ENCODE measurements at places on chromosomes 13 and 19.
A peak's percentile ranks its signal among the peaks of the same experiment; 100 is the strongest.

DNA sequence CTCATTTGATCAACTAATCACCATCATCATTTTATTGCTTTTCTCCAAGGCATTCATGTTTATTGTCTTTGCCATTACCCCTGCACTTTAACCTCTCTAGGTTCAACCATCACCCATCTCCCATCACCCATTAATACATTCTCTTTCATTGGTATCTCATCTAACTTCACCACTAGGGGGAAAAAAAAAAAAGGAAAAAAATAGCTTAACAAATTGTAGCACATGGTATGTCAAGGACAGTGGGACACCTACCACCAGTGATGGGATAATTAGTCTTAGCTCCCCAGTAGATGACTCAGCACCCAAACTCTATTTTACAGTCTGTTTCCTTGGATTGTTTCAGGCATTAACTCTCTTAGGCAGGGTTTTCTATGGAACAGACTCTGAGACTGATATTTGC is 1770.2 kb upstream of the MIR17HG start:
- DNase-seq: no peak

GRCh38 chr19:52735734-52736133 is 890 bp upstream of the ZNF611 start:
- DNase-seq: no peak

- no peak for DNase-seq
Measured at GRCh38 chr19:42473686-42474085, 30.9 kb upstream of the CXCL17 start.

GRCh38 chr13:93147298-93147645 is 79.3 kb upstream of the GPC6 start:
- DNase-seq: no peak

- no peak for DNase-seq
Measured at GRCh38 chr19:54905803-54906511, at the start of gene NCR1. NCR1 (plus strand) TSS chr19:54906148; CDS start chr19:54906188, 40 bp downstream.

DNA sequence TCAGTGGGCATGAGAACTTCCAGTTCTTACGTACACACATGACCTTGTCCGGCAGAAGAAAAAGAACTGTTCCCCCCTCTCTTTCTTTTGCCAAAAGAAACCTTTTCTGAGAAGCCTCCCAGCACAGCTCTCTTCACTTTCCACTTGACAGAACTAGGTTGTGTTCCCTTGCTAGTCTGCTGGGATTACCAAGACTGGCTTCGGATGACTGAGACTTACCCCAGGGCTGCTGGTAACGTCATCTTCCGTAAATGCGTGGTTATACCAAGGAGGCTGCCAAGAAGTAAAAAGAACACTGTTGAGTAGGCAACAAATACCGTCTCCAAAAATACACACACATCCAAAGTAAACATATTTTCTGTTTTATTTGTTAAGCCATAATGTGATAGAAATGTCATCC is 908.2 kb downstream of the EFNB2 start:
- DNase-seq: no peak

- no peak for DNase-seq
Measured at GRCh38 chr13:101401196-101401595, 15.1 kb downstream of the NALCN start.

DNA sequence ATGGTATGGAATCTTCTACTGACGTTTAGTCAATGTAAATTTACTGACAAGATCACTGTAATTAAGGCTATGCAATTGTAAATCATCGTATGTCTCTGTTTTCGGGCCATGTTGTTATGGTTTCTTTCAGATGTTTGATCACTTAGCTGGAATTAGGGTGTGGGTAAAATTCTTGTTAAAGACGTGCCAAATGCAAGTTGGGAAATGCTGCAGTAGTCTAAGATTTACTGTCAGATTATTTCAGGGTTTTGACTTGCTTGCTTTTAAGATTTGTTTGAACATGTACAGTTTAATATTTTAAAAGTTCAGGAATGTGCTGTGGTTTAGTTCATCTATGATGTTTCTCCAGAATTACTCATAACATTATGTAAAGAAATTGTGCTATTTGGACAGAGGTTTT is 10.8 kb downstream of the NDFIP2 start:
- DNase-seq: peak; percentile 60

DNA sequence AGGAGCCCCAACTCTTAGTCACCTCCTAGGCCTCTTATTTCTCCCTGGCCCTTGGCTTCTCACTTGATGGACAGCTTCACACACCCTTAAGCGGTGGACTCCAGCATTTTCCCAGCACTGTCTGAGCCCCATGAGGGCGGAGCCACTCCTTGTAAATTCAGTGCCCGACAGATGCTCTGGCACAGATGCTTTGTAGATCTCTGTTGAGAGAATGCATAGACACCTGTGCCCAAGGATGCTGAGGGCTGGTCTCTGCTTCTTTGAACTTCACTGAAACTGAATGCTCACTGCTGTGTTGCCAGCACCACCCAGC is 3.3 kb downstream of the SYCN start:
- no peak for DNase-seq

GRCh38 chr13:26441476-26441875 is 116.0 kb upstream of the WASF3 start:
- DNase-seq: no peak

DNA sequence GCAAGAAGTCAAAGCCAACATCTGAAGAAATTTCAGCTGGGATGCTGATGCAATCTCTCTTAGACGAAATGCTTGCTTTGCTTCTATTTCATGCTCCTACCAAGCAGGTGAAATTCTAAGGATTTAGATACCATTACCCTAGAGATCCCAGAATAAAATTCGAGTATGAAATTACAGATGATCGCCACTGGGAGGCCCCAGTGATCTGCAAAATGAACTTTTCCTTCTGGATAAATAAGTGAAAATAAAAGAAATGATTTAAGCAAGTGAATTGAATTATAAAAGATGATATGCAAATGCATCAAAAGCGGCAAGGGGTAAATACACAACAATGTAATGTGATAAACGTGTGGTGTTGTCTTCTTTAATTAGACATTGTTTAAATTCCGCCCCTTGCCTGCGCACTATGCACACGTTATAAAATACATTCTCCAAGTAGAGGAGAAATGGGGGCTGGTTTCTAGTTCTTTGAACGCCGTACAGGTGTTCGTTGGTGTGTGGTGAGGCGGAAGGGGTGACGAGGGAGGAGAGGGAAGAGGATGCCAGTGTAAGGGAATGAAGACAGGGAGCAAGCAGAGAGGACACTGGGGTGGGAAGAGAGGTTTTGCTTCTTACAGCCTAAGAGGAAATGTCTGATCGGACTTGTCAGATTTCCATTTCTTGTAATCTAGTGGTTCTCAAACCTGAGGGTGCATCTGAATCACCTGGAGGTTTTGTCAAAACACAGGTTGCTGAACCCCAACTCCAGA is 58.0 kb downstream of the ERCC5 start:
- DNase-seq: no peak

DNA sequence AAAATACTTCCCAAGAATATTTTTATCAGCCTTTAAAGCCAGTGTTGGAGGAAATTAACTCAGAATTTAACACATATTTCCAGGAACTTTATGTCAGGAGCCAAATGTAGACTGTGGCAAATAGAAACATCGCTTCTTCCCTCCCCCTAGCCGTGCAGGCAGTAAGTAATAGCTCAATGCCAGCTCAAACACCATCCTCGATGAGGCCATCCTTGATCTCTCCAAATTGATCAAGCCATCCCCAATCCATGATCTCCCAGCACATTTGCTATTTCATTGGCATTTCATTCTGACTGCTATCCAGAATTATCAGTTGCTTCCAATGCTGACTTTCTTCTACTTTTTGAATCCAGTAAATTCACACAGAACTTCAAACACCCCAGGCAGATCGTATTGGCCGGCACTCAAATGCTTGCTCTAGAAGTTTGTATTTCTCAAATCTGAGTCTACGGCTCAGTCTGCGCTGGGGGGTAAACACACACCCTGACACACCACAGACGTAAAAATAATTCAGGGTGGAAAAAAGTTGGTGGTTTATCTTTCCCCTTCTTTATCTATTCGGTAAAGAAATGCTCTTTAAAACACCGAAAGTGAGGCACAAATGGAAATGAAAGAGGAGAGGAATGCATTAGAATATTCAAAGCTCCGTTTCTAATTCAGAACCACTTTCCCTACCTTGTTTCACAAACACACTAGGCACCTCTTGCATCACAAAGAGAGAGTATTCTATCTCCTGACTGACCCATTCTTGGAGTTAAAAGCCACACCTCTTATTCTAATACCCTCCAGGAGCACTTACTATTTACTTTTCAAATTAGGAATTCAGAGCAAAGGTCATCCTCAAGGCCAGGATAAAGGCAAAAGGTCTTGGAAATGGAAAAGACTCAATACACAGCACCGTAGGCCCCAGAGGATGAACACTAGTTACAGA is 991 bp downstream of the OBI1 start:
- no peak for DNase-seq

GRCh38 chr19:46887240-46887782 is 26.5 kb downstream of the ARHGAP35 start:
- DNase-seq: no peak

GRCh38 chr19:1069009-1069779 is 2.2 kb downstream of the ARHGAP45 start:
- no peak for DNase-seq

GRCh38 chr19:40326201-40326600 is 22.0 kb downstream of the C19orf47 start:
- DNase-seq: no peak

- DNase-seq: no peak
Measured at GRCh38 chr13:66180836-66181235, 1049.3 kb downstream of the PCDH9 start.

DNA sequence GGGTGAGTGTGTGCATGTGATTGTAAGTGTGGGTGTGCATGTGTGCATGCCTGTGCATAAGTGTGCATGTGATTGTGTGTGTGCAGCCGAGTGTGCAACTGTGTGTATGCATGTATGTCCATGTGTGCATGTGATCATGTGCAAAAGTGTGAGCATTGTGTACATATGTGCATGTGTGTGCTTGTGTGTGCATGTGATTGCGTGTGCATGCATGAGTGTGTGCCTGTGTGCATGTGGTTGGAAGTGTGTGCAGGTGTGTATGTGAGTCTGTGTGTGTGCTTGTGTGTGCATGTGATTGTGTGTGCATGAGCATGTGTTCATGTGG is 3.5 kb downstream of the PODNL1 start:
- DNase-seq: no peak

GRCh38 chr19:35556025-35556590 is 7.3 kb downstream of the ATP4A start:
- no peak for DNase-seq

DNA sequence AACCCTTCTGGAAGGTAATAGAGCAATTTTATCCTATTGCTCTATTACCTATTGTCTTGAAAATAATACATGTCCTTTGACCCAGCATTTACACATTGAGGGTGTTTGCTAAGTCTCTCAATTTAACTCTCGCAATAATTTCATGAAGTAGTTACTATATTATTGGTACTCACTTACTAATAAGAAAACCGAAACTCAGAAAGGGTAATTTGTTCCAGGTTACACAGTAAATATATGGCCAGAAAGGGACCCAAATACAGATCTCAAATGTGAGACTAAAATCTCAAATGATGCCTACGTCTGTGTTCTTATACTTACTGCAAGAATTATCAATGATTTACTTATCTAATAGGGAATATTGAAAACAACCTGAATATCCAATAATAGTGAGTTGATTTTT is 29.7 kb upstream of the FAM216B start:
- DNase-seq: no peak

DNA sequence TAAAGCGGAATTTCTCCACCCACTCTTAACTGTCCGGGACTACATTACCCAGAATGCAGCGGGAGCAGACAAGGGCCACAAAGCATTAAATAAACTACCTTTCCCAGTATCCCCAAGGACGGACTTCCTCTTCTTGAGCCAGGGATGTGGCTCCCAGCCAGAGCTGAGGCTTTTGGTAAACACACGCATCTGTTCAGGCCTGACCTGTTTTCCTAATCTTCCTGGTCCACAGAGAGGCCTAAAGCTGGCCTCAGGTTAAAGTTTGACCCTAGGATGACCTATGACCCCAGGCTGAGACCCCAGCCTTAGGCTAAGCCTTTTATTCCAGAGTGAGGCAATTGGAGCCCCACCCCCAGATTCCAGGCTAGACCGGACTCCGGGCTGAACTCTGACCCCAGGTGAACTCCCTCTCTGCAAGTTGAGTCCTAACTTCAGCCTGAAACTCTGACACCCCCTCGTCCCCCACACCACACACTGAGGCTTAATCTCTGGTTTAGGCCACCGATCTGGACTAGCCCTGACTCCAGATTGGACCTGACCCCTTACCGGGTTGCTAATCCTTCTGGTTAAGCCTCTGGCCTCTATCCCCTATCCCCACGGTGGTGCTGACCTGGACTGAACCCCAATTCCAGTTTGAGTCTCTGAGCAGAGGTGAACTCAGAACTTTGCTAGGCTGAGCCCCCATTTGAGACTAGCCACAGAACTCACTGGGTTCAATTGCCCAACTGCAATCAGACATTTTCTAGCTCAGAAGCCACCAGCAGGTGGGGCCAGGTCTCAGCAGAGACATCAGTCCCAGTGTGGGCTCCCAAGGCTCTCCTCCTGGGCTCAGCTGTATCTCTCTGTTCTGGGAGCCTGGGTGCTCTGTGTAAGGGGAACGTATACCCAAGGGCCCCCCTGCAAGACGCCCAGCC is 750 bp upstream of the GPR108 start:
- DNase-seq: no peak

DNA sequence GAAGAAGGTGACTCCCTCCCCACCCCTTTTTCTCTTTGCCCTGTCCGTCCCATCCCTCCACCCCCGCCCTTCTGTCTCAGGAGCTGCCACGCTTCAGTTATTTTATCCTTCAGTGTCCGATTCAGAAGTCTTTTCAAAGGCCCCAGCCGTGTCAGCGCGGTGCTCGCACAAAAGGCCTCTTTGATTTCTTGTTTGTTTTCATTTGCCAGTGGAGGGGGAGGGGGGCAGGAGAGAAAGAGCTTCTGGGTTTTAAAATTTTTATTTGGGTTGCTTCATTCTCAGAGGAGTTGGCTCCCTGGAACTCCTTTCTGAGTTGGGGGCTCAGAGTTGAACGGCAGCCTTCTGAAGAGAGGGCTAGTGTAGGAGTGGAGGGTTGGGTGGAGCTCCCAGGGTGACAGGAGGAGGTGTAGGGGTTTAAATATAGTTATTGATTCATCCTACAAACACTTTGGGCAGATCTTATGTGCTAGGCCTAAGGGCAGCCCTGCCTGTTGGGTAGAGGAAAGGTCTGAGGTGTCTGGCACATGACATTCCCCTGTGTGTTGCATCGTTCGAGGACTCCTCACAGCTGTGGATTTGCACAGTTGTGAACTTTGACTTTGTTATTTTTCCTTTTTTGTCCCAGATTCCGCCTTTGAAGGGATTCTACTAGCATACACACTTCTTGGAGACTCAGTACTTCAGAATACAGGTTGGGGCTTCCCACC is 36.8 kb downstream of the NFIX start:
- DNase-seq: no peak

- DNase-seq: no peak
Measured at GRCh38 chr13:57865600-57866294, 234.2 kb downstream of the PCDH17 start.

DNA sequence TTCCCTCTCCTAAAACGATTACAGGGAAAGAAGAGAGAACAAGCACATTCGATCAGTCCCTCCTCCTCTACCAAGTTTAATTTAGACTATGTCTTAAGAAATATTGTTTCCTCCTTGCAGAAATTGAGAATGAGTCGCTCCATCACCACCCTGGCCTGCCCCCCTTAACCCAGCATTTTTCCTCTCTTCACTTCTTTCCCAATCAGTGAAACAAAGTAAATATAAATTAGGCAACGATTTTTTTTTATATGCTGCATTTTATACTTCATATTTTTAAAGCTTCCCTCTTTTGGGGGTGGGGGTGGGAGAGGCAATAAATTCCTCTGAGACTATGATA is 300.0 kb downstream of the SPRY2 start:
- DNase-seq: no peak

- no peak for DNase-seq
Measured at GRCh38 chr19:1862068-1862423, 1.3 kb downstream of the KLF16 start.

GRCh38 chr19:33868788-33869412 is 72.2 kb downstream of the KCTD15 start:
- DNase-seq: no peak

All from retinal pigment epithelial cell (primary cell).